ENCODE measurements at places on chromosomes 13 and 19. TPM values are rescaled to one million over a fixed set of nuclear protein-coding genes. Genes with fewer than 3 reads are reported as not detected.

POLR1D gene
- 162 TPM for total RNA-seq

ZNF729 gene
- total RNA-seq: not detected

CDADC1 gene
- 11.9 TPM for total RNA-seq

DOCK6 gene
- 0.39 TPM for total RNA-seq

USHBP1 gene
- 0.66 TPM for total RNA-seq

SCEL gene
- not detected for total RNA-seq

RHPN2 gene
- total RNA-seq: 2.9 TPM

C1QTNF9B gene
- not detected for total RNA-seq

CEBPA gene
- 0.14 TPM for total RNA-seq

ZNF329 gene
- 5.7 TPM for total RNA-seq

ADGRE1 gene
- 1.9 TPM for total RNA-seq

USE1 gene
- total RNA-seq: 32.3 TPM

ZNF730 gene
- 0.14 TPM for total RNA-seq
